ENCODE measurements at places on chromosomes 16 and 17. TPM values are rescaled to one million over a fixed set of nuclear protein-coding genes. Genes with fewer than 3 reads are reported as not detected.

DNA sequence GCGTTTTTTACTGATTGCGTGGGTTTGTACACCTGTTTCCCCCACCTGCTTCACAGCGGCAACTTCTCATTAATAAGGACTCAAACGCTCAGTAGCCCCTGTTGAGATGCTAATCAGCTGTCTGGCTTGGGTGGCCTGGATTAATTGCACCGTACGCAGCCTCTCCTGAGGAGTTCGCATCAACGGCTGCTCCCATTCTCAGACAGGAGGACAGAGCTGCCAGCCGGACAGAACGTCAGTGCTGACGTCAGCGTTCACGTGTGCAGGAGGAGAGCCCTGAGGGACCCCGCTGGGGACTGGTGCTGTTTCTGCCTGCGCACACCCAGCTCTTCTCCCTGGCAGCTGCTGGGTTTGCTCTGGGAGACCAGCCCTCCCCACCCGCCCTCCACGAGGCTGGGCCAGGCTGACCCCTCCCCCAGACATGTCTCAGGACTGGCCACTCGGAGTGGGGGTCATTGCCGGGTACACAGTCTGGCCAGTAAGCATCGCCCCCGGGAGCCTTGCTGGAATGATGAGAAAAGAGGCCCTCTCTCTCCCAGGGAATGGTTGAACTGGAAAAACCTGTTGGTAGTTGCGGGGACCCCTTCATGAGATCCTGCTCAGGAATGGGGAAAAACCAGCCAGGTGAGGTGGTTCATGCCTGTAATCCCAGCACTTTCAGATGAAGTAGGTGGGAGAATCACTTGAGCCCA is 5.7 kb upstream of the BANP start:
- H3K27ac ChIP-seq = peak overlapping the region; percentile 99
- H3K36me3 ChIP-seq = no peaks in the 10 kb centered on the region
- H3K4me1 ChIP-seq = peaks cover 37% of the 10 kb centered on the region
- no peaks in the 10 kb centered on the region for H3K27me3 ChIP-seq

GRCh38 chr16:56800355-56800754 is 64.7 kb upstream of the SLC12A3 start:
- H3K4me1 ChIP-seq = no peaks in the 10 kb centered on the region
- peaks cover 1% of the 10 kb centered on the region for H3K36me3 ChIP-seq
- no peak for DNase-seq
- no peaks in the 10 kb centered on the region for H3K27me3 ChIP-seq
- H3K27ac ChIP-seq = no peak overlapping the region

- no peaks in the 10 kb centered on the region for H3K4me1 ChIP-seq
- no peak overlapping the region for H3K4me3 ChIP-seq
These were observed 61.6 kb downstream of the TIMM22 start for GRCh38 chr17:1058423-1059130.

DNA sequence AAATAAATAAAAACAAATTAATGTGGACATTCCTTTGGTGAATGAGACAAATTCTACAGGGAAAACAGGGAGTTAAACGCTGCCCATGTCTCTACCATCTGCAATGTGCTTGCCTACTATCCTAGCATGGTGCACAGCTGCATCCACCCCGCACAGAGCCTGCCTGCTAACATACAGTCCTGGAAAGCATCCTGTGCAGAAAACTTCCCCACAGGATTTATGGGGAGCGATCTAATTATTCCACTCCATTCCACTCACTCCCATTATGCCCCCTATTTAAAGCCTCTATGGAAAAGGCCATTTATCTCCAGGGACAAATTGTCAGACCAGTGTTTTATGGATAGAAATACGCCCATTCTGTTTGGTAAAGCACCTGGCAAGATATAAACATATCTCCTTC is 144.5 kb downstream of the MAF start:
- DNase-seq = no peak
- H3K36me3 ChIP-seq = no peaks in the 10 kb centered on the region
- H3K27me3 ChIP-seq = peaks cover 5% of the 10 kb centered on the region
- H3K4me3 ChIP-seq = no peak overlapping the region
- no peak overlapping the region for H3K27ac ChIP-seq

GRCh38 chr17:51617986-51618385 is 357.6 kb downstream of the UTP18 start:
- H3K4me1 ChIP-seq = peaks cover 13% of the 10 kb centered on the region
- peaks cover 18% of the 10 kb centered on the region for H3K27me3 ChIP-seq
- no peak overlapping the region for H3K4me3 ChIP-seq
- H3K36me3 ChIP-seq = no peaks in the 10 kb centered on the region

GRCh38 chr16:1884155-1884760 is 12.3 kb upstream of the MEIOB start:
- H3K4me3 ChIP-seq = no peak overlapping the region
- H3K4me1 ChIP-seq = no peaks in the 10 kb centered on the region
- no peaks in the 10 kb centered on the region for H3K36me3 ChIP-seq
- H3K27ac ChIP-seq = no peak overlapping the region
- DNase-seq = no peak

- no peaks in the 10 kb centered on the region for H3K27me3 ChIP-seq
- H3K27ac ChIP-seq = no peak overlapping the region
- DNase-seq = no peak
- H3K4me3 ChIP-seq = no peak overlapping the region
These were observed 152.4 kb downstream of the SSH2 start for GRCh38 chr17:29777663-29778062.

GRCh38 chr17:33567223-33567622 is 274.1 kb upstream of the ASIC2 start:
- H3K4me1 ChIP-seq = no peaks in the 10 kb centered on the region
- peaks cover 29% of the 10 kb centered on the region for H3K27me3 ChIP-seq
- no peak for DNase-seq
- no peak overlapping the region for H3K4me3 ChIP-seq
- no peaks in the 10 kb centered on the region for H3K36me3 ChIP-seq
- no peak overlapping the region for H3K27ac ChIP-seq

DNA sequence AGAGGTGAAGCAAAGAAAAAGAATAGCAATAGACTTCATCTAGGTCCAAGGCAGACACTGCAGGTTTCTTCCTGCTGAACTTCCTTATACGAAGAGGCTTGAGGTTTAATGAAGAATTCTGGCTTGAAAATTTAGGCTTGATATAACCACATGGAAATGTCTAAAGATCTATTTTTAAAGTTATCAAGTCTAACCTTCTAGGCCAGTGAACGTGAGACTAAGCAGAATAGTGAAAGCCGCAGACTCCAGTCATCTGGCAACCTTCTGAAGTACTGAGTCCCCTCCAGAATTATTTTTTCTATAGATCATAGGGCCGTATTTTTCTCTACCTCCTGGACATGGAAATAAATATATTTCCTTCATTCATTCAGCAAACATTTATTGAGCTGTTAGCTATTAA is 333.6 kb downstream of the BCAS3 start:
- H3K27me3 ChIP-seq = peaks cover 17% of the 10 kb centered on the region
- H3K4me3 ChIP-seq = no peak overlapping the region
- DNase-seq = no peak

DNA sequence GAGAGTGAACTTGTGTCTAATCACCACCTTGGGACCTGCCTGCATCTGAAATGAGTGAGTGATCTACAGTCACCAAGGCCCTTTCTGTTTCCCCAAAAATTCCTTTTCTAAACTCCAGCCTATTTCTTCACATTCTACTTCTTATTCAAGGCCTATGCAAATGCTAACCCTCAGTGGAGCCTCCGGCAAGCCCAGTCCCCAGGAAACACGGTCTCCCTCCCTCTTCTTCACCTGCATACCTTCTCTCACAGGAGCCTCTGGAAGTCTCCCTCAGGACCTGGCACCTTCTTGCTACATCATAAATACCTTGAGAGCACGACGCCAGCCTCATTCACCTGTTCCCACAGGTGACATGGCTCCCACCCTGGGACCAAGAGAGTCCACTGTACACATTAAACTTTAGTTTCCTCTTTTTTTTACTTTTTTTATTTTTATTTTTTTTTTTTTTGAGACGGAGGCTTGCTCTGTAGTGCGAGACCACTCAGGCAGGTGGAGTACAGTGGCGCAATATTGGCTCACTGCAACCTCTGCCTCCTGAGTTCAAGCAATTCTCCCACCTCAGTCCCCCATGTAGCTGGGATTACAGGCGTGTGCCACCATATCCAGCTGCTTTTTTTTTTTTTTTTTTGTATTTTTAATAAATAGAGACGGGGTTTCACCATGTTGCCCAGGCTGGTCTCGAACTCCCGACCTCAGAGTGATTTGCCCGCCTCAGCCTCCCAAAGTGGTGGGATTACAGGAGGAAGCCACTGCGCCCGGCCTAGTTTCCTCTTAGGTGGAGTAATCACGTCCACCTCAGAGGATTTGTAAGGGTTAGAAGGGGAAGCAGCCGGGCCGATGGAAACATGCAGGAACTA is 97.3 kb downstream of the ANKRD11 start:
- no peaks in the 10 kb centered on the region for H3K27me3 ChIP-seq
- H3K4me1 ChIP-seq = peaks cover 11% of the 10 kb centered on the region
- peaks cover 5% of the 10 kb centered on the region for H3K36me3 ChIP-seq
- peak overlapping the region; percentile 87 for H3K27ac ChIP-seq

- H3K27ac ChIP-seq = no peak overlapping the region
- peaks cover 23% of the 10 kb centered on the region for H3K4me1 ChIP-seq
- H3K4me3 ChIP-seq = no peak overlapping the region
These were observed 89.0 kb upstream of the LHX1 start for GRCh38 chr17:36848008-36848902.

GRCh38 chr17:79749156-79749815 is 18.5 kb downstream of the ENPP7 start:
- H3K4me1 ChIP-seq = peaks cover 14% of the 10 kb centered on the region
- no peaks in the 10 kb centered on the region for H3K36me3 ChIP-seq
- DNase-seq = no peak
- peaks cover 35% of the 10 kb centered on the region for H3K27me3 ChIP-seq
- no peak overlapping the region for H3K4me3 ChIP-seq

GRCh38 chr16:57926041-57926440 is 44.9 kb downstream of the CNGB1 start:
- DNase-seq = no peak
- H3K27me3 ChIP-seq = peaks cover 7% of the 10 kb centered on the region
- H3K36me3 ChIP-seq = no peaks in the 10 kb centered on the region
- H3K27ac ChIP-seq = no peak overlapping the region
- H3K4me1 ChIP-seq = no peaks in the 10 kb centered on the region

DNA sequence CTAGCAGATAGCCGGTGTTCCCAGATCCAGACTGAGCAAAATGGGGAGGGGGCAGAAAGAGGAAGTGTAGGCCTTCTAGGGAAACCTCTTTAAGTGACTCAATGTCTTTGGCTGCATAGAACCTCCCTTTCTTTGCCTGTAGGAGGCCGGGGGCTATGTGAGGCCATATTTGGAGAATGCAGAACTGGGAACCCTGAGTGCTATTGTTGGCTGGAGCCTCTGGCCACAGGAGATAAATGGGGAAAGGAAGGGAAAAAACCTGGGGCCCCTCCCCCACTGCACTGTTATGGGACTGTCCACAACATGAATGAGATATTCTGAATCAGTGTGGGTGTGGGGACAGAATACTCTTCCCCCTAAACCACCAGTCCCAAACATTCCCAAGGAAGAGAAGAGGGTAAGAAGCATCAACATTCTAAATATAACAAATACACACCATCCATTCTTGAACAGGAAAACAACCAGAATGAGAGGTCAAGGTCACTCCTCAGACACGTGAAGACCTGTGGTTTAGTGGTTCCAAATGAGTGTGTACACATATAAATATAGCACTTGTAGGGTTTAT is 2.4 kb downstream of the VPS25 start:
- peaks cover 11% of the 10 kb centered on the region for H3K36me3 ChIP-seq
- no peak overlapping the region for H3K27ac ChIP-seq
- H3K27me3 ChIP-seq = no peaks in the 10 kb centered on the region
- no peak for DNase-seq

DNA sequence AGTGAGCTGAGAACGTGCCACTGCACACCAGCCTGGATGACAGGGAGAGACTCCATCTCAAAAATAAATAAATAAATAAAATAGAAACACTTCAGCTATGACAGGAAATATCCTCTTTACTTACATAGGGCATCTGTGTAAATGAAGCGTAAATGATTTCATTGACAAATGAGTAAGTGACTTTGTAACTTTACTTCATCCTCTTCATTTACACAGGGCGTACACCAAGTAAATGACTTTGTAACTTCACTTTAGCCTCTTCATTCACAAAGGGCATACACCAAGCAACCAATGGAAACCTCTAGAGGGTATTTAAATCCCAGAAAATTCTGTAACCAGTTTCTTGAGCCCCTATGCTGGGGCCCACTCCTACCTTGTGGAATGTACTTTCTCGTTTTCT is 16.2 kb upstream of the KLHDC4 start:
- no peaks in the 10 kb centered on the region for H3K36me3 ChIP-seq
- DNase-seq = no peak

DNA sequence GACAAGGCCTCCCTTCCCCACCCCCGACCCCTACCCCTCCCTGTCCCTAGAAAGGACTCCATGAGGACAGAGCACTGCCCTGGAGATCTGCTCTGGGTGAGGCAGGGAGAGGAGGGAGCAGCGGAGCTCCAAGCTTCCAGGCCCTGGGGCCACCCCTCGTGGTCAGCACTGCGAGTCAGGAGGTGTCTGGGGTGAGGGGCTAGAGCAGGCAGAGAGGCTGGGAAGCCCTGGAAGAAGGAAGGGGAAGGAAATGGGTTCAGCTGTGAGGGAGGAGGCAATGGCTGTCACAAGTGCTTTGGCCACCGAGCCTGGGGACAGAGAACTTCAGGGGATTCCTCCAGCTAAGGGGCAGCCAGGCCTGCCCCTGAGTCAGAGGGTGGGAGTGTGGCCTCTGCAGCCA is 28.2 kb upstream of the DNAI2 start:
- no peak for DNase-seq
- H3K4me1 ChIP-seq = no peaks in the 10 kb centered on the region
- H3K36me3 ChIP-seq = no peaks in the 10 kb centered on the region

DNA sequence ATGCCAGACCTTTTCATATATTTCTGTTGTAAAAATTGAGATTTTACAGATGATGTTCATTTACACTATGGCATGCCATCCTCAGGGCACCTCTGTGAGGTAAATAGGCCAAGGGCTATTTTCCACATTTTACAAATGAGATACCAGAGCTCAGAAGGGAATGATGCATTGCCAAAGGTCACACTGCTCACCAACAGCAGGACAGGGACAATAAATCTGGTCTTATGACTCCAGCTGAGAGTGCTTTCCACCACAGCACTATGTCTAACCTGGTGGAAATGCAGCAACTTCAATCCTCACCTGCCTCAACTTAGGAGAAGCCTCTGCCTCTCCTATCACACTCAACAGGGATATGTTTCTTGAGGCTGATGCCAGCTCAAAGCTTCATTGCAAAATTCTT is 40.6 kb downstream of the GRIN2A start:
- H3K4me1 ChIP-seq = no peaks in the 10 kb centered on the region
- DNase-seq = no peak
- H3K36me3 ChIP-seq = no peaks in the 10 kb centered on the region
- H3K4me3 ChIP-seq = no peak overlapping the region
- H3K27me3 ChIP-seq = peaks cover 8% of the 10 kb centered on the region

DNA sequence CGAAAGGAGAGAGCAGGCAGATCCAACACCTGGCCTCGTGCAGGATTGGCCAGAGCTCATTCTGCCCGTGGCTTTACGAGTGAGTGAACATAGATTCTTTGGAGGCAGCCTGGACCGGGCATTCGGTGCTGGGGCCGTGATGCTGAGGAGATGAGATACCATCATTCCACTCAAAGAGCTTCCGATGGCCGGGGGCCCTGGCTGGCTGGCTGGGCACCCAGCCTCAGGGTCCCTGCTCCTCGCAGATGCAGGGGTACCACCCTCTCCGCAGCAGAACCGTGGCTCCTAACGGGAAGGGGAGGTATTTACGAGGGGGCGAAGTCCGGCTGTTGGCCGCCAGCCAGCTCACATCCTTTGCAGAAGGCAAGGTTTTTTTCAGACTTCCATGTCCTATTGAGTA is 66.1 kb upstream of the FOXF1 start:
- H3K27me3 ChIP-seq = peaks cover 15% of the 10 kb centered on the region
- no peaks in the 10 kb centered on the region for H3K4me1 ChIP-seq
- H3K4me3 ChIP-seq = no peak overlapping the region
- no peak overlapping the region for H3K27ac ChIP-seq

The ZNF19 gene
- total RNA-seq = 15.7 TPM

The SMG1 gene
- 106 TPM for total RNA-seq

The HSD17B1 gene
- total RNA-seq = 1.4 TPM

The CIBAR2 gene
- 0.80 TPM for total RNA-seq

The ELMO3 gene
- total RNA-seq = 5.4 TPM
